ENCODE measurements at places on chromosomes 3 and 15.

GRCh38 chr3:40079203-40079846 is 230.2 kb upstream of the EIF1B start:
- no peak for DNase-seq

- DNase-seq: no peak
Measured at GRCh38 chr3:81249540-81250029, 511.9 kb downstream of the GBE1 start.

DNA sequence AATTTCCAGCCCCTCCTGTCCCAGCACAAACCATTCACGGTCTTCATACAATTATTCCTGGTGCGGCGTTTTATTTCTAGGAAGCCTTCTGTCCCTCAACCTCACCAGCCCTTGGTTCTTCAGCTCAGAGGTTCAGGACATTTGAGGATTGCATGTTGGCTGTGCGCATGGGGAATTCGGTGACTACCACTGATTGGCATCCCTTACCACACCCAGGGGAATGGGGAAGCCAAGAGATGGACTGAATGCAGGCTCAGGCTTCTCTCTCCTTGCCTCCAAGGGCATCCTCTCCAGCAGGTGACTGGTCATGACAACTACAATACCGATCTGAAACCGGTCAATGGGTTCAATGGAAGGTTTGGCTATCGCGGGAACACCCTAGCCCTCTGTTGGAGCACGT is 153.8 kb downstream of the MTHFS start:
- no peak for DNase-seq

DNA sequence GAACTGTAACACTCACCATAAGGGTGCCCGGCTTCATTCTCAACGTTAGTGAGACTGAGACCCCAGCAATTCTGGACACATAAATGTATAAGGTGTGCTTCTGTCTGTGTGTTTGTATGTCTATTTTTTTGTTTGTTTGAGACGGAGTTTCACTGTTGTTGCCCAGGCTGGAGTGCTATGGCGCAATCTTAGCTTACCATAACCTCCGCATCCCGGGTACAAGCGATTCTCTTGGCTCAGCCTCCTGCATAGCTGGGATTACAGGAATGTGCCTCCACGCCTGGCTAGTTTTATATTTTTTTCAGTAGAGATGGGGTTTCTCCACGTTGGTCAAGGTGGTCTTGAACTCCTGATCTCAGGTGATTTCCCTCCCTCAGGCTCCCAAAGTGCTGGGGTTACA is 43.3 kb upstream of the C2CD4B start:
- no peak for DNase-seq

DNA sequence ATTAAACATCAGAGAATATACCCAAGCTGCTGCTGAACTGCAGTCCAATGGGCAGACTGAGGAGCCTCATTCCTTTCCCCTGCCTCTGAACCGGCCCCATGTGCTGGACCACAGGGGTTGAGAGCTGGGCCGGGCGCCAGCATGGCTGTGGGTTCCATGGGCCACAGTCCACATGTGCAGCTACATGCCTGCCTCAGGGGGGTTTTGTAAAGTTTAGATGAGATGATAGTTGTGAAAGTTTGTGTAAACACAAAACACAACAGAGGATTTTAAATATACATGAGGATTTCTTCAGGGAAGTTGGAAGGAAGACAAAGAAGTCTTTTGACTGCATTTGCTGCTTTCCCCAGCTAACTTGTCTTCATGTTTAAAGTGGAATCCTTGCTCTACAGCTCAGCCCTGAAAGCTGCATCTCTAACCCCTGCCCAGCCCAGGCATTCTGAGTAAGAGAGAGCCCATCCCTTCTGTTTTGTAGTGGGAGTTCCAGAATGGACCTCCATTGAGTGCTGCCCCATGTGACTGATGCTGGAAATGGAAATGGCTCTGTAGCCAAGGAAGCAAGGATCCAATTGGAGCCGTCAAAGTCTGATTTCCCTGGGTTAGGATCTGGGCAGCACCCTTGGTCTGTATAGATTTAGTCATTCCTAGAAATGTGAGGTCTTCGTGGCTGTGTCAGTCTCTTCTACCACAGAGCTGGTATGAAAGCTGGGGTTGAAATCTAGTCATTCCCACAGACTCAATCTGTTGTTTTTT is 17.5 kb downstream of the SLC12A8 start:
- DNase-seq: no peak

DNA sequence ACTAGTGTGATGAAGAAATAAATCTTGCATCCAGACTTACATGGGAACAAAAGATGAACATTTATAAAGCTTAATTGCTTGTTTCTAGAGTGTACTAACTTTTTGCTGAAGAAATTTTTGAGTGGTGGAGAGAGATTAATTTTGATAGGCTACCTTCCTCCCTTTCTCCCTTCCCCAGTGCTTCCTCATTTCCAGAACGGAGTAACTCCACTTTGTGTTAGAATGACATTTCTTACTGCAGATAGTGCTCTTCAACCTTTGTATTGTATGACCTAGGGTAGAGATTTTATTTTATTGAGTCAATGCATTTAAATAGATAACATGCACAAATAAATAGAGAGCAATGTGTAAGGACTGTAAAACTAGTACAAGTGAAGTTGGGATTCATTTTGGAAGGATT is 1.9 kb downstream of the ATP1B3 start:
- DNase-seq: no peak

DNA sequence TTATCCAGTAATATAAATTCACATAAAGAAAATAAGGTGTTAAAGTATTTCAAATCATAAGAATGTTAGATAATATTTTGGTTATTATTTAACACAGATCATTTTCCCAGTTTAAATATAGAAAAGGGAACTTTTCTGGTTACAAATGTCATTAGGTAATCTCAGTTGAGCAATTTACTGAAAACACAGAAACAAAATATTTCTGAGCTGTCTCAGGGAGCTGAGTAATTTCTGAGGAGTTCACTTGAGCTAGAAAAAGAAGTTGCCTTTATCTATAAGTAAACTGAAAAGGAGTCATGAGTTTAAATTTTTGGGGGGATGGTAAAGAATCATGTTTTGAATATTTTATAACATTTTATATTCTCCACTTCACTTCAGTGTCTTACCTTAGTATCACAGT is 855.4 kb upstream of the ARPP21 start:
- DNase-seq: no peak

GRCh38 chr3:143215059-143215458 is 95.5 kb downstream of the CHST2 start:
- DNase-seq: no peak

GRCh38 chr3:167302678-167303077 is 77.4 kb downstream of the ZBBX start:
- no peak for DNase-seq

GRCh38 chr3:42290966-42291714 is 25.2 kb upstream of the CCK start:
- no peak for DNase-seq

DNA sequence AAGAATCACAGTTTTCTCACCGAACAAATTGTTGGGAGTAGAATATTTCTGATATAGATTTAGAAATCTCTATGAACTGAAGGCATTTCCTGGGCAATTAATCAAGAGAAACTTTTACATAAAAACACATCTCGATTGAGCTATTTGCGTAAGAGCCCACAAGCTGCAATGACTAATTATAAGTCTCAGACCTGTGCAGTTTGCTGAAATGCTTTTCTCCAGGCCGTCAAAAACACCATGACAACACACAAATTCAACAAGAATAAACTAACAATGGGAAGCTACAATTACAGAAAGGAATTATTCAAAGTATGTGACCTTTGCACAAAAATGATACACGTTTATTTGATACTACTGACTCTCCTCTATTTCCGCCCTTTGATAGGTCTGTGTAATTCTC is 481.2 kb upstream of the WNT5A start:
- no peak for DNase-seq

DNA sequence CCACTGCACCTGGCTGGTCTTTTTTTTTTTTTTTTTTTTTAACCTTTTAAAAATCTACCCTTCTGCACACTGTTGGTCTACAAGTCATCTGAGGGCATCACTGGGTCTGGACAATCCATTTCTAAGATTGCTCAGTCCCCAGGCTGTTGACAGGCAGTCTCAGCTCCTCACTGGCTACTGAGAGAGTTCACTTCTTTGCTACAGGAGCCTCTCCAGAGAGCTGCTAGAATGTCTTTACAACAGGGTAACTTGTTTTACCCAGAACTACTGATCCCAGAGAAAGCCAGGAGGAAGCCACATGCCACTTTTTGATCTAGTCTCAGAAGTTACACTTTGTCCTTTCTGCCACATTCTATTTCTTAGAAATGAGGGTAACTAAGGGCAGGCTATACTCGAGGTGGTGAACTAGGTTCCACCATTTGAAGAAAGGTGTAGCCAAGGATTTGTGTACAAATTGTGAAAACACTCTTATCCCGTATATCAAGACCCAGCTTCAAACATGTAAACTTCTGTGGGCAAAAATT is 5.7 kb upstream of the CCNB2 start:
- no peak for DNase-seq

- no peak for DNase-seq
Measured at GRCh38 chr3:4666071-4666470, 172.9 kb downstream of the ITPR1 start.

DNA sequence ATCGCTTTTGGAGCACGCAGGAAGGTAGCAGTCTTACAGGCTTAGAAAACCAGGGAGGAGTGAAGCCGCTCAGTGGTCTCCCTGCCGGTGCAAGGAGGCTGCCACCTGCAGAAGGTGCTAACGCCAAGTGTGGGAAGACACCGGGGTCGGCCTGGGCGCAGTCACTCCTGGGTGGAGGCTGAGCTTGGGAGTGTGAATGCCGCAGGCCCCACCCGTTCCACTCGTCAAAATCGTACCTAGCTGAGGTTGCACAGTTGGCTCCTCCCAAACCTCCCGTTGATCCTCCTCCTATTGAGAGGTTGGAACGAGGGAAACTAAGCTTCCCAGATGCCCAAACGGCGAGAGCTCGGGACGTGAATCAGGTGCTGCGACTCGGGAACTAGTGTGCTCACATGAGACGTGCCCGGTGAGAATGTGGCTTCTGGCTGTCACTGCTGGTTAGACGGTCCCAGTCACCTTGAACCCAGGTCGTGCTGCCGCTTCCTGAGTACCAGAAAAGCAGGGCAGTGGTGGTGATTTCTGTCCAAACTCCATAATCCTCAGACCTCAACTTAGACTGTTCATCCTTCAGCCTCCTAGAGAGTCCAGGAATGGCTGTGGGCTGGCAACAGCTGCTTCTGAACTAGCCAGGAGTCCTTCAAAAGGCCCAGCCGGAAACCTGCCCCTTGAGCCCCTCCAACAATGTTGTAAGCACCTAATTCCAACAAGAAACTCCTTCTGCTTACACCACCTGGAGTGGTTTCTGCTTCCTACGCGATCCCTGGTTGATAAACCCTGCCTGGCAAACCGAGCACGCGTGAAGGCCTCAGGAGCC is 156.0 kb downstream of the XXYLT1 start:
- DNase-seq: no peak

GRCh38 chr3:32181365-32181764 is 57.1 kb upstream of the CMTM8 start:
- DNase-seq: no peak

DNA sequence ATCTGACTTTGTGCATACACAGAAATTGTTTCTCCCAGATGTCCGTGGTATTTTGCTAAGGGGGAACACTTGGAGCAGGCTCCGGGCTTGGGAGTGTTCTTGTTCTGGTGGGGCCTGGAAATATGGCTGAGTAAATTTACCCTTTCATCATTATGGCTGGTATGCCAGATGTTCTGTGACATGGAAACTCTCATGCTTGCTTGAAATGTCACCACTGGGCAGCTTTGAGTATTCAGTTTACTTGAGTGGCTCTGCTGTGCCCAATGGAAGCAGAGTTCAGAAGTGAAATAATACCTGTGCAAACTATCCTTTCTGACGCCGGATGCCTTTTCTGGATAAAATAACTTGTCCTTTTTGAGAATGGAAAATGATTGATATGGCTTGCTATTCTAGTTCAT is 283.6 kb upstream of the TPM1 start:
- no peak for DNase-seq

DNA sequence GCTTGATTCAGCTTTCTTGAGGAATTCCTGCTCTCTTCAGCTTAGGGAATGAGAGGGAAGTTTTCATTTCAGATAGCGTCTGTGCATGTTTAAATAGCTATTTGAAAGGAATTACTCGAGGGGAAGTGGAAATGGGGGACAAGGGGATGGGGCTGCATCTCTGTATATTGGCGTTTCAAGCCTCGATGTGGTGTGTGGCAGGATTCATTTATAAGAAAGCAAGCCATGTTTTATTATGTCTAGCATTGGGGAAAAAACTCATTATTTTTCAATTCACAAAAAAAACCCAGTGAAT is 1.0 kb downstream of the ATP2C1 start:
- no peak for DNase-seq

DNA sequence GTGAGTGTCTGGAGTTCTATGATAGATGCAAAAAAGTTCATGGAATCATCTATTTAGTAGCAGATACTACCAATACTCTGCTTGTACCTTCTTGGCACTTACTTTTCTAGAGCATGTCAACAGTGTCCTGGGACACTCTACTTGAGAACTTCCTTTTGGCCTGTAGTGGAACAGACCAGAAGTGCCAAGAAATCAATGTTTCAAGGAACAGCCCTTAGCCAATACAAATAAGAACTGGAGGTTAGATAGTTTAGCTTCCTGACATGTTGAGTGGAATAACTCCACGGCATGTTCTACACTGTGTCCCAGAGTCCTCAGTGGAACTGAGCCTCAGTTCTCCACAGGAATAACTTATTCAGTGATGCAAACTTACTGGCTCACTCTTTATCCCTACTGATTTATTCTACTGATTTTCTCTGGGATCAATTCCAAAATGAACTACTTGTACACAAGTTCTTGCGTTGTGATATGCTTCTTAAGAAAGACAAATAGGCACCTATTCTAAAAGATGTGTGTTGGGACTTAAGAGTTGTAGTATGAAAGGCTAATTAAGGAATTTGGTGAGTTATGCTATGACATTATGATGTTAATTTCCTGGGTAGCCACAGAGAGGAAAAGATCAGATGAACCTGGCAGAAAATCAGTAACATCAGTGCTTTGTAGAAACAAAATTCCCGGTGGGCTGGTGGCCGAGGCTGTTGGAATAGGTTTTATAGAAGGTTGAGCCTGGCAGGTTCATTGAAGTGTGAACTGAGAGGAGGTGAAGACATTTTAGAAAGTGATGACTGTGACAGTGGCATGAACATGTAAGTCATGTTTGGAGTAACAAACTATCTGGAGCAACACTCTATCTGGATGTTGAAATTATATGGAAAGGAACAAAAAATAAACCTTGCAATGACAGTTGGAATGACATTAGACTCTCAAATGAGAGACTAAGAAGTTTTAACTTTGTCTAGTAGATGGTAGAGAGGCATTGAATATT is 101.8 kb upstream of the RBMS3 start:
- DNase-seq: no peak

GRCh38 chr3:99429502-99429901 is 208.9 kb upstream of the COL8A1 start:
- no peak for DNase-seq

GRCh38 chr15:87369269-87369668 is 887.3 kb downstream of the NTRK3 start:
- DNase-seq: no peak

GRCh38 chr15:63324770-63325169 is 47.4 kb downstream of the APH1B start:
- DNase-seq: no peak

GRCh38 chr3:71436337-71436736 is 147.2 kb downstream of the FOXP1 start:
- DNase-seq: no peak

- DNase-seq: no peak
Measured at GRCh38 chr15:85618228-85618505, 176.6 kb downstream of the KLHL25 start.

GRCh38 chr15:101148881-101149664 is 102.8 kb downstream of the CHSY1 start:
- no peak for DNase-seq

- DNase-seq: no peak
Measured at GRCh38 chr15:89936051-89936785, 23.5 kb upstream of the ARPIN start.

Measured in cerebellar nuclear complex (tissue), 1 donor.